Dorsolateral prefrontal cortex (tissue), 122 donors: ENCODE measurements at places on chromosomes 11 and 22.

DNA sequence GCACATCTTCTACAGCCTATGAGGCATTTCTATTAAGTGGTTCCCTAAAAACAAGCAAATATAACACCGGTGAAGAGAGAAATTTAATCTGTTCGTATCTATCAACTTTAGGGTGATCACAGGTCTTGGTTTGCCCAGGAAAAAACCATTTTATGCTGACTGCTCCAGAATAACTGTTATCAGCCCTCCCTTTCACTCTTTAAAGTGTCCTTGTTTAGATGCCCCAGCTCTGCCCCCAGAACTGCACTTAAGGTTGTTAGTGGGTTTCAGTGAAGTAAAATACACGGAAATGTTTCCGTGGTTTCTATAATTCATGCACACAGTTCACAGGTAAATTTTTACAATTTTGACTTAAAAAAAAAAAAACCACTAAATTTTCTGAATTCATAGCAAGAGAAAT lies 70.0 kb downstream of the NARS2 start:
- no peak for DNase-seq

DNA sequence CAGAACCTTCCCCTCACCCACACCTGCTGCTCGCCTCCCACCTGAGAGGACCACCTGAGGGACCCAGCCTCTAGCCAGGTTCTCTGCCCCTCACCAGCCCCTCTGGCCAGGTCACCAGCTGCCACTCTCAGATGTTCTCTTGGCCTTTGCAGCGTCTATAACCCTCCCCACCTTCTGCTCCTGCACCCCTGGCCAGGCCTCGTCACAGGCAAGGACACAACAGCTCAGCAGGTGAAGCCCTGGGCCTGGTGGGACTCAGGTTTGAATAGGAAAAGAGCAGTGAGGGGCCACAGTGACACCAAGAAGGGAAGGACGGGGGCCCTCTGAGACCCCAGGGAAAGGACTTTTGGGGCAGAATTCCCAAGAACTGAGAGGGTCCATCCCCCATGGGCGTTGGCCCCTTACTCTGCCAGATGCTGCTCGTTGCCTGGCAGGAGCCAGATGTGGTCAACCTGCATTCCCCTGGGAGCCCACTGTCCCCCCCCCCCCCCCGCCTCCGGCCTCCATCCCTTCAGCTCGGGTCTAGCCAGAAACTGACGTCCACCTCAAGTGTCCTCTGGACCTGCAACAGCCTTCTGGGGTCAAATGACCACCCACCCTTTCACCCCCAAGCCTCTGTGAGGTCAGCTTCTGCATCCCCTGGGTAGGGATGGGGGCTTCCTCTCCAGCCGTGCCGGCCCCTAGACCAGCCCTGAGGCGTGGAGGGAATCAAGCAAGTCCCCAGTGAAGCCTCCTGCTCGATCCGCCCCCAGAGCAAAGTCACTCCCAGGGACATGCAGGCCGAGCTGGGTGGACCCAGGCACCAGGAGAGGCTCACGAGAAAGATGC lies 28.7 kb downstream of the SBF1 start:
- no peak for DNase-seq

DNA sequence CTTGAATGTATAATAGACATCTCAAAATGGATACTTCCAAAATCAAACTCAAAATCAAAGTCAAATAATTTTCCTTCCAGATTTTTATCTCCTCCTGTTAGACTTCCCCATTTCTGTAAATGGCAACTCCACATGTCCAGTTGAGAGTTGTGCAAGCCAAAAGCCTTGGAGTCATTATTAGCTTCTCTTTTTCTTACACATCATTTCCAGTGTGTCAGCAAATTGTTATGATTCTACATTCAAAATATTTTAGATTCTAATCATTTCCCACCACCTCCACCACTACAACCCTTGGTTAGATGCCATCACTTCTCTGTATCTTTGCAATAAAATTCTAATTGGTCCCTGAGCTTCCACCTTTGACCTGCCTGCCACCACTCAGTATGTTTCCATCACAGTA lies 155.7 kb downstream of the CNTN5 start:
- no peak for DNase-seq

GRCh38 chr11:44814881-44815592 lies 88.3 kb downstream of the TSPAN18 start:
- peak; percentile 60 for DNase-seq

- DNase-seq: no peak
Measured at GRCh38 chr11:15157181-15157580, 42.5 kb downstream of the INSC start.

DNA sequence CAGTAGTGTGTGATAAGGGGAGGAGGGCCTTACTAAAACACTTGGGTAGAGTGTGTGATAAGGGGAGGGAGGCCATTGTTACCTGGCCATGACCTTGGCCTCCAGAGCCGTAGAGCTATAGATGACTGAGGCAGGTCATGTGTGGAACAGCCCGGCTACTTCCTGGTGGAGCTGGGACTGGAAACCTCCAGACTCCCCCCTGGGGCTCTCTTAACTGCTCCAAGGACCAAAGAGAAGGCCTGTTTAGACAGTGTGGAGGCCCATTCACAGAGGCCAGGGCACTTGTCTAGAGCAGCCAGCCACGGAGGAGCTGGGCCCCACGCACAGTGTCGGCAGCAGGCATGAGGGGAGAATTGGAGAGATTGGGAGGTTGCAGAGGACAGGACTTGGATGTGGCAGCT lies 12.5 kb upstream of the MICALL1 start:
- DNase-seq: no peak

- no peak for DNase-seq
Measured at GRCh38 chr11:61601512-61601911, 20.6 kb upstream of the SYT7 start.

DNA sequence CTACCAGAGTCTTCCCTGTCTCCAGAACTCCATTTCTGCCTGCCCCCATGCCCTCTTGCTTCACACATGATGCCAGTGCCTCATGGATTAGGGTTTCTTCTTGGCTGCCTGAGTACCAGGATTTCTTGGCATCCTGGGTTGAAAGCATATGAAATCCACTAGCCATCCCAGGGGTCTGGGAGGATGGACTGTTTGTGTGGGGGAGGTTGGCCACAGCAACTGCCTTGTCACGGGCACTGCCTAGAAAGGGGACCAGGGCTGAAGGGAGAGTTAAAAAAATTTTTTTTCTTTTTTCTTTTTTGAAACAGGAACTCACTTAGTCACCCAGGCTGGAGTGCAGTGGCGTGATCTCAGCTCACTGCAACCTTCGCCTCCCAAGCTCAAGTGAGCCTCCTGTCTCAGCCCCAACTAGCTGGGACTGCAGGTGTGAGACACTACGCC lies 4.2 kb downstream of the USP35 start:
- DNase-seq: no peak

- no peak for DNase-seq
Measured at GRCh38 chr11:65872586-65873317, at the start of gene EFEMP2. Gene EFEMP2, minus strand, starts transcription at chr11:65872800. Its CDS starts 446 bp downstream, at chr11:65872354.

- no peak for DNase-seq
Measured at GRCh38 chr22:46309526-46310085, 12.9 kb downstream of the GTSE1 start.

GRCh38 chr11:114027391-114027790 lies 32.1 kb upstream of the ZBTB16 start:
- DNase-seq: no peak

DNA sequence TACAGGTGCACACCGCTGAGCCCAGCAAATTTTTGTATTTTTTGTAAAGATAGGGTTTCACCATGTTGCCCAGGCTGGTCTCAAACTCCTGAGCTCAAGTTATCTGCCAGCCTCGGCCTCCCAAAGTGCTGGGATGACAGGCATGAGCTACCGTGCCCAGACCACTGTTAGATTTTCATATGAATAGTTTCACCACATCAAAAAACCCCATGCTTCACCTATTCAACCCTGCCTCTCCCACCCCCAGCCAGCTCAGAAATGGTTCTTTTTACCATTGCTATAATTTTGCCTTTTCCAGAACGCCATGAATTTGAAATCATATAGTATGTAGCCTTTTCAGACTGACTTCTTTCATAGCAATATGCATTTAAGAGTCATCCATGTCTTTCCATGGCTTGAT lies 37.9 kb downstream of the CDPF1 start:
- no peak for DNase-seq

DNA sequence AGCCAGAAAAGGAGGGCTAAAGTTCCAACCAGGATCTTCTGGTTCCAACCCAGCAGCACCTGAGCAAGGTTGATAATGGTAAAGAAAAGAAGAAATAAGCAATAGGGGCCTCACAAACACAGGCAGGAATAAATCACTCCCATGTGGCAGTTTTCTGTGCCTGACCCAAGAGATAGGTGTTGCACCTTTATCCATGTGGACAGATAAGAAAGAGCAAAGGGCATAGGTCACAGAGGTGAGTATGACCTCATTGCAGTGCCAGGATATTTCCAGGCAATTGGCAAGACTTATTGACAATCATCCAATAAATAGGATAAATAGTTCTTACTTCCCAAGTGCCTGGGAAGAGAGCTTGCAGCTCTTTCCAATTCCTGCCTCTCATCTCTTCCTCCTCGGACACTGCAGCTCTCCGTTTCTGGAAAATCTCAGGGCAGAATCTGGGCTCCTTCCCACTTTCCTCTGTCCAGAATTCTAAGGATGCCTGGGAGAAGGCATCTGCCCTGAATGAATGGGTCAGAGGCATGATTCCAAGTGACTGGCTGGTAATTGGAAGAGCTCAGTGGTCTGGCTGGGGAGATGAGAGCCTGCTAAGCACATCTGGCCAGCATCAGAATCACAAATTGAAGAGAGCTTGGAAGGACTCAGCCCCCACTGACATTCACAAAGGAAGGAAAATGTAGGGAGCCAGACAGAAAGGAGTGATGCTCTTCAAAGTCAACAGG lies 14.5 kb upstream of the LRRC55 start:
- no peak for DNase-seq

DNA sequence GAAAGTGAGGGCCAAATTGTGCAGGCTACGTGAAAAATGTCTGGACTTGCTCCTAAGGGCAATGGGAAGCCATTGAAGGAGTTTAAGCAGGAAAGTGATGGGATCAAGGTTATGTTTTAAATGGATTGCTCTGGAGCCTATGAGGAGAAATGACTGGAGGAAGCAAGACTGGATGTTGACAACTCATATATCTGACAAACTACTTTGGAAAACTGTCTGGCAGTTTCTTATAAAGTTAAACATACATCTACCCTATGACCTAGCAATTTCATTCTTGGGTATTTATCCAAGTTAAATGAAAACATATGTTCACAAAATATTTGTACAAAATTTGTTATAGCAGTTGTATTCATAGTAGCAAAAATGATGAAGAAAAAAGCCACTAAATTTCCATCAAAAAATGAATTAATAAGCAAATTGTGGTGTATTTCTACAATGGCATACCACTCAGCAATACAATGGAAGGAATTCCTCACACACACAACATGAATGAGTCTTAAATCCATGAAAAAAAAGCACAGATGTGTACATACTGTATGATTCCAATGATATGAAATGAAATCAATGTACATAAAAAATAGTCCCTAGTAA lies 24.1 kb downstream of the FZD4 start:
- DNase-seq: no peak

DNA sequence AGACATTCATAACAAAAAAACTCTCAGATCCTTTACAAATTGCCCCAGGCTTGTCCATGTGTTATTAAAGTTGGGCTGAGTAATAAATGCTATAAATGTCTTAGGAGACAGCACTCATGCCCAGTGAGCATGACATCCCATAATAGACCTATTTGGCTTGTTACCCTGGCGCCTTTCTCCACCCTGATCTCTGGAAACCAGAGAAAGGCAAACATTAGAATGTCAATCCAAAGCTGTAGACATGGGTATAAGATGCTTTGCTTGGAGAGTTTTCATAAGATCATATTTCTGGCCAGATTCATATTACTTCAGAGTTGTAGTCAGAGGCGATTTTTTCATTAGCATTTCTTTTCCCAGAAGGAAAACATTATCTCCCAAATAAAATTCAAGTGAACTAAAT lies 161.3 kb upstream of the UBASH3B start:
- no peak for DNase-seq

DNA sequence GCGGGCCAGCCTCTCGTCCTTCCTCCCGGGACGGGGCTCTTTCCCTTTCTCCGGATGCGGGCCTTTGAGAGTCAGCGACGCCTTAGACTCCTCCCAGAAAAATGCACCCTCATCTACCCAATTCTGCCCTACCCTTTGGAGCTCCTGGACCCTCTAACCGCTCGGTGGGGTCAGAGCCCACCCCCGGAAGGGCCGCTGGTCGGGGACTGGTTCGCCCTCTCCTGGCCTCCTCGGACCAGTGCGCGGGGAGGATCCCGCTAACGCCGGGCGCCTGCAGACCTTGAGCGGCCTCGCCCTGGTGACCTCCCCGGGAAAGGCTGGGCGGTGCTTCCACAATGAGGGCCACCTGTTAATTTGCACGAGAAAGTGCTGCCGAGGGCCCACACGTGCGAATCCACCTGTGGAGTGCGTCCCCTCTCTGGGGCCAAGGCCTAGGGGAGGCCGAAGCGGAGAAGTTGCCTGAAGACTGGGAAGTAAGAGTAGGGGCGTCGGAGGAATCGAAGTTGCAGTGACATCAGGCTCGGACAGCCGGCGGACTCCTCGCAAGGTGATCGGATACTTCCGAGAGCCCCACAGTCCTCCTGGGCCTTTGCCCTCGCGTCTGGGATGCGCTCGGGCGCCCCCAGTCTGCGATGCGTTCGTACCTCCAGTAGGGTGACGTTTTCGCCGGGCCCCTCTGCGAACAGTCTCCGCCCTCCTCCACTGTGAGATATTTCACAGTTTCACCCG lies 61.5 kb downstream of the ENDOD1 start:
- peak; percentile 95 for DNase-seq

- no peak for DNase-seq
Measured at GRCh38 chr11:63862923-63863322, 24.0 kb downstream of the MARK2 start.

DNA sequence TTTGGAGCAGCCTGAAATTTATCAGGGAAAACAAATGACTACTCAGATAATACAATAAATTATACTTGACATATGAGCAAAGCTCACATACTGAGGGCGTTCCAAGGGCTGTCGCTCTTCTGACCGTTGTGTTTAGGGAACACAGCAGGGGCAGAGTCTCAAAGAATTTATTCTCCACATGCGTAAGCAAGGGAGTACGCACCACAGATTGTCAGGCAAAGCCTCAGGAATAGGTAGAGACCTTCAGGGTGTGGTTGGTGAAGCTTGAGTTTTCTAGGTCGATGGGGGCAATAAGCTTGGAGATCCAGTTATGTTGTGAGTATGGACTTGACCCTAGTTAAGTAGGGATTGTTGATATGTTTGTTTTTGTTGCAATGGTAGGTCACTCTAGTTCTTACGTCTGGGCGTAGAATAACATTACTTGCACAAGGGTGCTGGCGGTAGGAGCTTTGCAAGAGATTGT lies 830 bp downstream of the ACAT1 start:
- no peak for DNase-seq

DNA sequence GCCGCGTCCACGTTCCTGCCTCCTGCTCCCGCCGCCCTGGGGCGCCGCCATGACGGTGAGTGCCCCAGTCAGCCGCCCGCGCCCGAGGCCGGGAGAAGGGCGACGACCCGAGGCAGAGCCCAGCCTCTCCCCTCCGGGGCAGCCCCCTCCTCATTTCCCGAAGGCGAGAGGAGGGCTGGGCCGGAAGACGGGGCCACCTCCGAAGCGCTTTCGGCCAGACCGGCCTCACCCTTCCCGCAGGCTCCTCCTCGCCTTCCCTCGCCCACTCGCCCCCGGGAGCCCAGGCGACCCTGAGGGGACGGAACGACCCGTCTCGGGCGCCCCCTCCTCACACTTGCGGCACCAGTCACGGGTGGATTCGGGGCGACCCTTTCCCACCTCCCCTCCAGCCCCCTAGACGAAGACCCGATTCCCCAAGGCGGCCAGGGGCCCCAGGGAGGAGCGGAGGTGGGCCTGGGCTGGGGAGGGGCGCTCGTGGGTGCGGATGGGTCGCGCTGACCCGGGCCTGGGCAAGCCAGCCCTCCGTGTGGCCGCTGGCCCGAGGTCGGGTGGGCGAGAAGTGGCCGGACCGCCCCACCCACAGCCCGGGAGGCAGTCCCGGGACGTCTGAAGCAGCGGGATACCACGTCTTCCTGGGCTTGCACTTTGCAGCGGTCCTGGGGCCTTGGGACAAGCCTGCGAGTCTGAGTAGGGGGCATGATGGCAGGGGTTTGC lies 49.7 kb downstream of the TRIOBP start:
- no peak for DNase-seq
